Esophagus muscularis mucosa (tissue), 4 donors: ENCODE measurements at places on chromosomes 5 and 9. TPM values are rescaled to one million over a fixed set of nuclear protein-coding genes. Genes with fewer than 3 reads are reported as not detected.

DNA sequence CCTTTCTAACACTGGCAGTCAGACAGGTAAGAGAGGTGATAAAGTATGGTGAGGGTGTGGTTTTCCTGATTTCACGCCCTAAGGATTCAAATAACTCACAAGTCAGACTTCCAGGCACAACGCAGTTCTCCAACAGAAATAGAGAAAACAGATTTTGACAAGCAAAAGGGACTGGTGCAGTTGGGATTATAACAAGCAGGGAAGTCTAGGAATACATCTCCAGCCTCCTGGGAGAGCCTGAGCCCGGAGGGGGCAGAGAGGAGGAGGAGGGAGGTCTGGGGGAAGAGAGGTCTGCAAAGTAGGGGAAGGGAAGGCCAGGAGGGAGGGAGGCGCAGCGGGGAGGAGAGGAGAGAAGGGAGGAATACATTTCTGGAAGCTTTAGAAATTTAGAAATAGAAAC lies 1.6 kb downstream of the CMBL start:
- H3K36me3 ChIP-seq: no peaks in the 10 kb centered on the region
- peaks cover 34% of the 10 kb centered on the region for H3K4me1 ChIP-seq
- no peak for DNase-seq
- H3K27me3 ChIP-seq: no peaks in the 10 kb centered on the region
- H3K27ac ChIP-seq: no peak overlapping the region
- no peak overlapping the region for H3K4me3 ChIP-seq

- peaks cover 12% of the 10 kb centered on the region for H3K4me1 ChIP-seq
- no peak overlapping the region for H3K27ac ChIP-seq
- no peak for DNase-seq
- no peaks in the 10 kb centered on the region for H3K27me3 ChIP-seq
- no peak overlapping the region for H3K4me3 ChIP-seq
These were observed 69.7 kb downstream of the GCNT1 start for GRCh38 chr9:76528642-76529190.

- H3K4me1 ChIP-seq: no peaks in the 10 kb centered on the region
- H3K4me3 ChIP-seq: no peak overlapping the region
- DNase-seq: no peak
- peaks cover 19% of the 10 kb centered on the region for H3K36me3 ChIP-seq
- H3K27ac ChIP-seq: no peak overlapping the region
These were observed 42.2 kb downstream of the OSMR start for GRCh38 chr5:38888041-38888440.

DNA sequence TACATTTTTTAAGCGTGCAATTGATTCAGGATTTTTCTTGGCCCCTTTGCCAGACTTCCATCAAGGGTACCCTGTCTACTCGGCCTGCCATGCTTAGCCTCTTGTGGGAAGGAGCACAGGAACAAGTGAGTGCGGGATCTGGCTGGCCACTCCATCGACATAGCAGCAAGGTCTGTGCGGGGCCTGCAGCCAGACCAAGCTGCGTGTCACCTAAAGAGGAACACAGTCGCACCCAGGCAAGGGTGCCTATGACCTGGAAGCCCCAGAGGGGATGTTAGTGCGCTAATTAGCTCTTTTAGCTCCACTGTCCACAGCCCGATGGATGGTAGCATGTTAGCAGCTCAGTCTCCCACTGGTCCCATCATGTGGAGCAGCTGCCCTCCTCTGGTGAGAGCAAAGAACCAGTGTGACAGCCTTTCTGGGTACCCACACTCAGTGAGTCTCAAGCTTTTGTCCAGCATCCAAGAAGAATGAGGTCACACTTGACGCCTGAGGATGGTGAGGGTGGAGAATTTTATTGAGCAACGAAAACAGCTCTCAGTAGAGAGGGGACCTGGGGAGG lies 38.7 kb downstream of the FTMT start:
- H3K4me1 ChIP-seq: no peaks in the 10 kb centered on the region
- H3K36me3 ChIP-seq: no peaks in the 10 kb centered on the region
- H3K27ac ChIP-seq: no peak overlapping the region
- H3K27me3 ChIP-seq: no peaks in the 10 kb centered on the region

DNA sequence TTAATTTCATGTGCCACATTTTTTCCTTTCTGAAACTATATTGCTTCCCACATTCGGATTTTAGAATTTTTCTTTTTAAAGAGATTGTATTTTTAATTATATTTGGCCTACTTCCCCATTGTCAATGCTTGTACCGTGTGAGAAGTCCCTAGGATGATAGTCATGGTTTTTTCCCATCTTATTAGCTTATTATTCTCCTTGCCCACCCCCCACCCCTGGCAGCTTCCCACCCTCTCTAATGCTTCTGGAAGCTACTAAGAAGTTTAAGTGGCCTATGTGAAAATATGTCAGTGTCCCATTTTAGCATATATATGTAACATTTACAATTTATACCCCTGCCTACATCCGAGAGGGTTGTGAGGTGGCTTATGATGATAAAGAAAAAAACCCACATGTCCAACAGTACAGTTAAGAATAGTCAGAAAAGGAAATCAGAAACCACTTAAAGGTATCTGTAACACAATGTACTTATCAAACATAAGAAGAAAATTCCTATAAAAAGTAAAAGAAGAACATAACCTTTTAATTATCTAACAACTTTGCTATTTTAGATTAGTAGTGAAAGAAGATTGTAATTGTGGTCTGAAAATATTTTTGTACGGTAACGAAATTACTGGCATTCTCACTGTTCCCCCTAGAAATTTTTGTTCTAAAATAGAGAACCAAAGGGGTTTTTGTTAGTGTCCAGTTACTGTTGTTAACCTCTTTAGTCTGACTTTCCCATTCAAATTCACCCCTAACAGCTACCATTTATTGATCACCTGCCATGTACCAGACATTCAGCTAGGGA lies 62.1 kb downstream of the SLC44A1 start:
- no peaks in the 10 kb centered on the region for H3K27me3 ChIP-seq
- H3K36me3 ChIP-seq: peaks cover 7% of the 10 kb centered on the region
- no peak overlapping the region for H3K4me3 ChIP-seq
- no peak overlapping the region for H3K27ac ChIP-seq
- DNase-seq: no peak

Gene AP3S1
- total RNA-seq: 71.0 TPM

Gene IL9
- not detected for total RNA-seq

Gene ZCCHC9
- 20.2 TPM for total RNA-seq

Gene TAS2R1
- total RNA-seq: not detected
